ENCODE measurements at places on chromosomes 11 and 22.

GRCh38 chr22:17271711-17272451, 52.6 kb upstream of the ADA2 start:
- DNase-seq = no peak

GRCh38 chr11:34114471-34114870, 9.0 kb downstream of the NAT10 start:
- no peak for DNase-seq

DNA sequence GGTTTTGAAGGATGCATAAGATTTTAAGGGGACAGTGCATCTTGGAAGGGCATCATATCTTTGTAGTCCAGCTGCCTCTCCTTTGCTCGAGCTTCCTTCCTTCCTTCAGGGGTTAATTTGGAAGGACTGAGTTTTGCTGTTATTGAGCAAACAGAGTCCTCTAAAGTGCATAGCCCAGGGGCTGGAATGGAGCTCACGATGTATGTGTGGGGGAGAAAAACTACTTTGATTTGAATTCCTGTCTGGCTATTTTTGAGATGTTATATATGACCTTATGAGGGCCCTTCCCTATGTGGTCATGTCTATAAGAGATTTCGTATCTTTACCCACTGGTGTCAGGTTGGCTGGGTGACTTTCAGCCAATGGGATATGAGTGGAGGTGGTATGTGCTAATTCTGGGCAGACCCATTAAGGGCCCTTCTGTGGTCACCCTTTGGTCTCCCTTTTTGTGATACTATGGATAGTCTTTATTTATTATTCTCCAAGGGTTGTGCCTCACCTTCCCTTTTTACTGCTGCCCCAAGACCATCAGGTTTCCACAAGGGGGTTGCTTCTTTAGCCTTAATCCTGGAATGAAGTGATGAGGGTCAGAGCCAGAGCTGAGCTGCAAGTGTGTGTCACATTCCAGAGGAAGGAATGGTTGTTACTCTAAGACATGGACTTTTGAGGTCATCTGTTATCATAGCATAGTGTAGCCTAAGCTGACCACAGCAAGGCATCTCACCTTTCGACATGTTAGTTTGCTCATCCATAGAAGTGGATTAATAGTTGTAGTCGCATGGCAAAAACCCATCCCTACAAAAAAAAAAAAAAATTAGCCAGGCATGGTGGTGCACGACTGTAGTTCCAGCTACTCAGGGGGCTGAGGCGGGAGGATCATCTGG, 54.6 kb downstream of the LRRC74B start:
- DNase-seq = no peak

DNA sequence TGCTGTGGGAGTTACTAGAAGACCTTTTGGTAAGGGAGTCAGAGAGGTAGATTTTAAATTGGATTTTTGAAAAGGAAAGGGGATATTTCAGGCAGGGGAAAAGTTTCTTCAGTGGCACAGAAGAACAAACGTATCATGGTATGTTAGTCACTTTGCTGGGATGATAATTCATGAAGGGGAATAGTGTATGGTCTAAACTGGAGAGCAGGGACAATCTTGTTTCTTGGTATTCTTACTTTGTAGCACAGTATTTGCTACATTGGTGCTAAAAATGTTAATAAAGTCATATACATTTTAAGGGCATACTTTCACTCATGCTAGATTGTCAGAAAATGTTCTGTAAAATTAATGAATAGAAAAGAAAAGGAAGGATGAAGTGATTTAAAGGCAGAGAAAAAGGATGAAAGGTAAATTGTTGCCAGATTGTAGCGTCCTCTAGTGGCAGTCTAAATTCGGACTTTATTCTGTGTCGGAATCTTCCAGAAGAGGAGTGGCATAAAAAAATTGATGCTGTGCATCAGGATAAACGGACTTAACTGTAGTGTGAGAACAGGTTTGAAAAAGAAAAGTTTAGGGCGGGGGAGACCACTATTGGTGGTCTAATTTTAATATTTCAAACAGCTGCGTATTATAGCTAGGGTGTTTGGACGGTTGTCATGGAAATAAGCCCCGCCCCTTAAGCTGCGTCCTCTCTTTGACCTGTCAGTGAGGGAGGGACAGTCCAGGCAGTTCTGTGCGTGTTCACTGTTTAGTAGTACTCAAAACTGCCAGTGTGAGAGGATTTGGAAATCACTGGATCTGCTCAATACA, at the start of gene BCO2:
Gene BCO2 (plus strand): TSS at position 724 of the 810 bp plus-strand sequence. CDS start 90 bp downstream, outside the sequence.
- DNase-seq = peak; percentile 78

DNA sequence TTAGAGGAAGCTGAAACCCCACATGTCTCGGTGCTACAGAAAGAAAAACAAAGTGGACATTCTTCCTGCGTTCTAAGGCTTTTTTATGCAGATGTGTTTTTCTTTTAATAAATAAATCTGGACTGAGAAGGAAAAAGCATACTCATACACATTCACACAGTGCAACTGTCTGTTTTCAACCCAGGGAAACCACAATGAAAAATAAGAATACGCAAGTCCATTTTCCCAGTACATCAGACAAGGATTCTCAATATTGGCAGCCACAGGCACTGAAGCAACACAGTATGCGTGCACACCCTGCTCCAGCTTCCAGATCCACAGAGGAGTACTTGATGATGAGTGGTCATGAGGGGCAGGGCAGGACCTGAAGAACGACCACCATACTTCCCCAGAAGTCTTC, 86.9 kb downstream of the ETS1 start:
- DNase-seq = no peak

- peak; percentile 45 for DNase-seq
Measured at GRCh38 chr11:107898270-107898669, 30.0 kb upstream of the RAB39A start.

DNA sequence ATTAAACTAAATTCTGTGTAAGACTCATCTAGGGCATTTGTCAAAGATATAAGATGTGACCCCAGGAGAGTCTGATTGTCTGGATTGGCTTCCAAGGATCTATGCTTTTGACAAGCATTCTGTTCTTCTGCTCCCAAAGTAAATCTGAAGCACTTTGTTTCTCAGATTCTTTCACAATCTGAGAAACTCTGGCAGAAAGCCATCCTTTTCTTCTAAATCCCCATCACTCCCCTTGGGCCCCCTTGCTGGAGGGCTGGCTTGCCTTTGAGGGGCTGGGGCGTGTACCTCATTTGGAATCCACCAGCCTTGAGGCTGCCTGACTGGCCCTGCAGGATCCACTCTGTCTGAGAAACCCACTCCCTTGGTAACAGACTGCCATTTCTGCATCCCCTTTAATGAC, 173.5 kb upstream of the CTSC start:
- no peak for DNase-seq

- peak; percentile 30 for DNase-seq
Measured at GRCh38 chr11:57325735-57326048, 940 bp upstream of the TNKS1BP1 start.

- DNase-seq = no peak
Measured at GRCh38 chr11:129312730-129313503, 62.7 kb upstream of the BARX2 start.

DNA sequence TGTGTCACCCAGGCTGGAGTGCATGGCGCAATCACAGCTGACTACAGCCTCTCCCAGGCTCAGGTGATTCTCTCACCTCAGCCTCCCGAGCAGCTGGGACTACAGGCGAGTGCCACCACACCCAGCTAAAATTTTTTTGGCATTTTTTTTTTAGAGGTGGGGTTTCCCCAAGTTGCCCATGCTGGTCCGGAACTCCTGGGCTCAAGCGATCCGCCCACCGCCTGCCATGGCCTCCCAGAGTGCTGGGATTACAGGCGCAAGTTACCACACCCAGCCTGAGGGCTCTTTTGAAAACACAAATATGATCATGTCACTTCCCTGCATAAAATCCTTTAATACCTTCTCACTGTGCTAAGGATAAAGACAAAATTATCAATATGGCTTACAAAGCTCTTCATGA, 88.1 kb downstream of the MAML2 start:
- peak; percentile 82 for DNase-seq

DNA sequence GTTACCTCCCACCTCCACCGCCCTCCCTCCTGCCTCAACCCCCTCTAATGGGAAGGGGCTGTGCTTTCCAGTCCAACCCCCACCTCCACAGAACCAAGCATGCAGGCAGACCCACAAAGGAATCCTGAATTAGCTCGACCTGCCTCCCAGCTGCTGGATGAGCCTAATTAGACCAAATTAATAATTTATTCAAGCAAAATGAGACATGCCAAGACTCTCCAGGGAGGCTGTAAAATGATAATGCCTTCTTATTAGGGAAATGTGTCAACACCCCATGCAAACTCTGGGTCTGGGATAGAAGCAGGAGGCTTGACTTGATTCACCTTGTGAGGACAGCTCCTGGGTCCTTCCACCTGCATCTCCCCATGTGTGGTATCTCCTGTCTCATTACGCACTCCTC, 59.4 kb upstream of the HMGXB4 start:
- DNase-seq = no peak

DNA sequence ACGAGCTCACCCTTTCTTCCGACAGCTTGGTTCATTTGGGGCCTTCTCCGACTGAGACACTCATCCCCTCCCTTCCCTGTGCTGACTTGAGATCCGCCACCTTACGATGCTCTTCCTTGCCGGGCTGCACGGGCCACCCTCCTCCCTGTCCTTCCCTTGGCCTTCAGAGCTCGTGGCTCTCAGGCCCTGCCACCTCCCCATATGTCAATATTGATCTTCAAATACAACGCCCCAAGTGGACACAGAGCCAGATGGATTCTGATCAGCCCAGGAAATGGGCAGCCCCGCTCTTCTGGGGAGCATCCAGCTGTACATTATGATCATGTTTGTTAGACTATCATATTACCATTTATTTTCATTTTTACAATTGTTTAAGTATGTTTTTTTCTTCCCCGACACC, 812.8 kb downstream of the TBC1D22A start:
- DNase-seq = no peak

DNA sequence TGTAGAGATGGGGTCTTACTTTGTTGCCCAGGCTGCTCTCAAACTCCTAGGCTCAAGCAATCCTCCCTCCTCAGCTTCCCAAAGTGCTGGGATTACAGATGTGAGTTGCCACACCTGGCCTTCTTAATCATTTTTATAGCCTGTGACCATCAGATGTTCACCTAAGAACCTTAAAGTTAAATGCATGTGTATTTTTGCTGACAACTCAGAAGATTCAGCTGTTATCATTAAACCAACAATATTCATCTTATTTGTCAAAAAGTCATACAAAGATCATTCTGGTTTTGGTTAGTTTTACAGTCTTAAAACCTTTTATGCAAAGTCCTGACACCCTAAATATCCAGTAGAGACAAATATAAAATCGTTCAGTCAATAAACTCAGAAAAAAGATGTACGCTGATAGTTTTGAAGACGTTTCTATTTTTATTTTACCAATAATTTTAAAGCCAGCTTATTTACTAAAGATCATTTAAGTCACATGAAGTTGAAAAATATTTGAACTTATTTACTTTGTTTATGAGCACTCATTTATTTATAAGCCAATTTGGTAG, 22.2 kb downstream of the CLDN5 start:
- no peak for DNase-seq

GRCh38 chr11:10495464-10495786, 40.4 kb downstream of the AMPD3 start:
- DNase-seq = no peak

GRCh38 chr11:63879598-63880402, 37.2 kb downstream of the RCOR2 start:
- DNase-seq = no peak

DNA sequence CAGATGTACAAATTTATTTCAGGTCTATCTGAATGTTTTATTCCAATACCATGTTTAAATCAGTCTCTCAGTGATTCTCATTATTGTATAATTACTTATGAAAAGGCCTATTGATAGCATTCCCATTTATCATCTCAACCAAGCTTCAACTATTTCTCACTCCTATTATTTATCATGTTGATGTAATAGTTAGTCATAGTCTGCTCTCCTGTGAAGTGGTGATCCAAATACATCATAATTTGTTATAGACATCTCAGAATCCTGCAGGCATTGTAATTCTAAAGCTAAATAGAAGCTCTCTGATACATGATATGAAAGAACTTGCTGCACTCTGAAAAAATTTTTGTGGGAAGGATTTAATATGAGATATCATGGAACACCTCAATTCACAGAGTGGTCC, 21.8 kb upstream of the OR8G1 start:
- DNase-seq = no peak

GRCh38 chr22:27060190-27060589, 402.8 kb downstream of the MIAT start:
- no peak for DNase-seq

- no peak for DNase-seq
Measured at GRCh38 chr22:38071421-38072321, 12.3 kb downstream of the SLC16A8 start.

GRCh38 chr11:19777377-19778102, 64.9 kb downstream of the NAV2 start:
- no peak for DNase-seq

DNA sequence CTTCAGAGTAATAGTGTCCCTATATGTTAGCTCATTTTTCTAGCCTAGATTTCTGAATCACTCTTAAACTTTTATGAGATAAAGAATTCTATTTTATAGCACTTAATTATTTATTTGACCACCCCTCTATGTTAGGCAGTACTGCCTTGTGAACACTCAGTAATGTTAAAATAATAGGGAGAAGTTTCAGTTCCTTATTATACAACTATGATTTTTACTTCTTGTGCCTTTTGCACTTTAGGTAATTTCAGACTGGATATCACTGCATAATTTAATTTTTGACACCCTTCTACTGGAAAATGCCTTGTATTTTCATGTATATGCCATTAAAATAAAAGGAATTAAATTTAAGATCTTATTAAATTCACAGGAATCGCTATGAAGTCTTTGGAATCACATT, 3.1 kb downstream of the BCO2 start:
- no peak for DNase-seq

DNA sequence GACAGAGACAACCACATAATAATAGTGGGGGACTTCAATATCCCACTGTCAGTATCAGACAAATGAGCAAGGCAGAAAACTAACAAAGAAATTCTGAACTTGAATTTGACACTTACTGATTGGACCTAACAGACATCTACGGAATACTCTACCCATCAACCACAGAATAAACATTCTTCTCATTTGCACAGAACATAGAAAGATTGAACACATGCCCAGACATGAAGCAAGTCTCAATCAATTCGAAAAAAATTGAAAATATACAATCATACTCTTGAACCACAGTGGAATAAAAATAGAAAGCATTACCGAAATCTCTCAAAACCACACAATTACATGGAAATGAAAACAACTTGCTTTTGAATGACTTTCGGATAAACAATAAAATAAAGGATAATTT, 17.9 kb downstream of the RAB38 start:
- no peak for DNase-seq

DNA sequence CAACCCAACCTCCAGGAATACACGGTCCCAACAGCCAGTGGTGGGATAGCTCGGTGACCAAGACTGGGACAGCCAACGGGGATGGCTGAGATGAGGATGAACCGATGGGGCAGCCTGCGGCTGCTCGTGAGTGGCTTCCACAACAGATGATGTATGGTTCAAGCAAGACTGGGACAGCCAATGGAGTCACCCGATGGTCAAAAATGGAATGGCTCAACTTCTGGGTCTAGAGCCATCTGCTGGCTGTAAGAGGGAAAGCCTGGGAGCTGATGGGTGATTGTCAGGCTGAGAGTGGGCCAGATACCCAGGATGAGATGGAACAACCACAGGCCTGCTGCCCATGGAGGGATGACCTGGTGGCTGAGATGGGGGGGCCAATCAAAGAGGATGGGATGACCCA, 35.5 kb downstream of the SYT7 start:
- peak; percentile 25 for DNase-seq

GRCh38 chr22:23539135-23539838, 40.8 kb downstream of the IGLL1 start:
- peak; percentile 75 for DNase-seq

- DNase-seq = no peak
Measured at GRCh38 chr11:75925785-75926164, 110.8 kb downstream of the UVRAG start.

- DNase-seq = no peak
Measured at GRCh38 chr22:47034076-47034808, 271.8 kb downstream of the TBC1D22A start.

- DNase-seq = peak; percentile 12
Measured at GRCh38 chr11:133180201-133180600, 352.1 kb downstream of the OPCML start.
